Upper lobe of left lung (tissue), 6 donors: ENCODE measurements at places on chromosomes 1 and 21.

GRCh38 chr1:192235127-192235526, 76.9 kb downstream of the RGS18 start:
- no peak for DNase-seq

GRCh38 chr1:156422602-156423091, 53.6 kb downstream of the RHBG start:
- DNase-seq = no peak

- no peak for DNase-seq
Observed at GRCh38 chr1:154176337-154176736, 15.6 kb downstream of the TPM3 start.

DNA sequence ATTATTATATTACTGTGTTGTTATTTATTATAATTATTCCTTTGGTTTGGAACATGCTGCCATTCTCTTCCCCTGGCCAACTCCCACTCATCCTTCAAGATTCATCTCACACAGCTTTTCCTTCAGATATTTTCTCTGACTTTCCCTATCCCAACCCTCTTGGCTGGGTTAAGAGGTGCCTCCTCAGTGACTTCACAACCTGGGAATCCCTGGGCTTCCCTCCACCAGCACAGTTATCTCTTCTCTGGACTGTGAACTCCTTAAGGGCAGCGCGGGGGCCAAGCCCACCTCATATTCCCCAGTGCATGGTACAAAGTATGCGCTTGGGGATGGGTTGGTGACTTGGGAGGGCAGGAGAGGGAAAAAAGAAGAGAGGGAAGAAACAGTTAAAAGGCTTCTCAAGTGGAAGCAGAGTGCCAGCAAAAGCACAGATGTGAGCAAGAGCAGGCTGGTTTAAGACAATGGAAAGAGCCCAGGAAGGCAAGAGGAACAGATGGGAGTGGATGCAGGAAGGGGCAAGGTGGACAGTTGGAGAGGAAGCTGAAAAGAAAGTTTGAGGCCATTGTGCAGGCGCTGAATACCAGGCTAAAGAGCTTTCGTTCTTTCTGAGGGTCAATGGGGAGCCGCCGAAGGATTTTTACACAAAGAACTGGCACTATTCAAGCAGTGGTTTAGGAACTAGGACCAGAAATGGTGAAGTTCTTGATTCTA, 132.3 kb downstream of the BEND5 start:
- DNase-seq = no peak

- no peak for DNase-seq
Observed at GRCh38 chr1:173507847-173508209, 30.7 kb downstream of the PRDX6 start.

DNA sequence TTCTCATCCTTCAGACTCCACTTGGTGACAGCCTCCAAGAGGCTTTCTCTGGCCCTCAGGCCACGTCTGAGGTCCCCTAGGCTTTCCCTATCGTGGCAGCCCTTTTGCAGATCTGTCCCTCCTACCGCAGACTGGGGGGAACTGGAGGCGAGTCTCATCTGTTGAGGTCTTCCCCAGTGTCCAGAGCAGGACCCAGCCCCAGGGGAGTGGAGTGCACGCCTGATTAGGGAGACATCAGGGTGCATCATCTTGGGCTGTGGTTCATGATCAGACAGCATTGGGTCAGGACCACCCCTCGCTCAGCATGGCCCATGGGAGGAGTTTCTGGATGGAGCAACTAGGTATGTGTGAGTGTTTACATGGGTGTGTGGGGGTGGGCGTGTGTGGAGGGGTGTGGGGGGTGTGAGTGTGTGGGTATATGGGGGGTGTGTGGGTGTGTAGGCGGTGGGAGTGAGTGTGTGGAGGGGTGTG, 8.5 kb upstream of the MATN1 start:
- DNase-seq = no peak

GRCh38 chr1:27489501-27489972, 430 bp downstream of the WASF2 start:
- DNase-seq = no peak

DNA sequence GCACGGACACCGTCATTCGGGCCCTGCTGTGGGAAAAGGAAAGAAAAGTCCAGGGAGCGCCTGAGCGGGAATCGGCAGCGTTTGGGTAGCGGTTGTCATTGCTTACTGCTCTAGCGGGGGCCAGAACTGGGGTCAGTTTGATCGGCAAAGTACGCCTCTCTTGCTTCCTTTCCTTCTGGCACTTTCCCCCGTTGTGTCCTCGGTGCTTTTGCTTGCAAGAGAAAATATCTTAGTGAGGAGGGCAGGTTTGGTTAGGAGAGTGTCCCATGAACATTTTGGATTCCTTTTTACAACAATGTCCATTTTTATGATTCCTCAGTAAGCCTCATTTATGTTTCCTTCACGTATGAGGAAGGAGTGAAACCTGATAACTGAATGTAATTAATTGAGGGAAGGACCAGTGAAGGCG, 670 bp downstream of the ST3GAL3 start:
- DNase-seq = no peak

DNA sequence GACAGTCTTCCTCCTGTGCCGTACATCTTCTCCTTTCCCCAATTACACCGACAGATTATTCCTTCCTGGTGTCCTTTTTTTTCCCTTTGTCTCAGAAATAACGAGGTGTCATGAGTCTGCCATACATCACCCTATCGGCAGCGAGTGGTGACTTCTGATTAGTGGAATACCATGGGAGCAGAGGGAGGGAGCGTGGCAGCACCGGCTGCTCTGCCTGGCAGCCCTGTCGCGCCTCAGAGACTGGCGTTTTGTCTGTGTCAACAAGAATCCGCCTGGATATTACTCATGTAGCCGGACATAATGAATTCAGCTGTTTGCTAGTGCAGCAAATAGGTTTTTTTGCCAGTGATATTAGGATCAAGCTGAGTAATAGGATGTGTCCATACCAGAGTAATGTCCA, 51.8 kb downstream of the UTP25 start:
- no peak for DNase-seq

DNA sequence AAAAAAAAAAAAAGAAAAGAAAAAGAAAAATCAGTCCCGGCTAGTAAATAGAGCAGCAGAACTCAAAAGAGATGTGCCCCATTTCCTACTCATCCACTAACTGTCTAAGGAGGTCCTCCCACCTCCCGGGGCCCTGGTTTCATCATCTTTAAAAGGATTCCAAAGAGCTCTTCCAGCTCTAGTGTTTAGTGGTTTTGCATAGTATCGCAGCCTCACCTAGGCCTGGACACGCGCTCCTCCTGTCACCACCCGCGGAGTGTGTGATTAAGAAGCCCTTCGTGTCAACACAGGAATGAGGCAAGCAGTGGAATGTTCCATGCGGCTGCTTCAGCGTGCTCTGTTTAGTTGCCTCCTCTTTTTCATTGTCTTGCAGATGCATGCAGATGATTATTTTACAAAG, 49.0 kb downstream of the LBR start:
- DNase-seq = no peak

DNA sequence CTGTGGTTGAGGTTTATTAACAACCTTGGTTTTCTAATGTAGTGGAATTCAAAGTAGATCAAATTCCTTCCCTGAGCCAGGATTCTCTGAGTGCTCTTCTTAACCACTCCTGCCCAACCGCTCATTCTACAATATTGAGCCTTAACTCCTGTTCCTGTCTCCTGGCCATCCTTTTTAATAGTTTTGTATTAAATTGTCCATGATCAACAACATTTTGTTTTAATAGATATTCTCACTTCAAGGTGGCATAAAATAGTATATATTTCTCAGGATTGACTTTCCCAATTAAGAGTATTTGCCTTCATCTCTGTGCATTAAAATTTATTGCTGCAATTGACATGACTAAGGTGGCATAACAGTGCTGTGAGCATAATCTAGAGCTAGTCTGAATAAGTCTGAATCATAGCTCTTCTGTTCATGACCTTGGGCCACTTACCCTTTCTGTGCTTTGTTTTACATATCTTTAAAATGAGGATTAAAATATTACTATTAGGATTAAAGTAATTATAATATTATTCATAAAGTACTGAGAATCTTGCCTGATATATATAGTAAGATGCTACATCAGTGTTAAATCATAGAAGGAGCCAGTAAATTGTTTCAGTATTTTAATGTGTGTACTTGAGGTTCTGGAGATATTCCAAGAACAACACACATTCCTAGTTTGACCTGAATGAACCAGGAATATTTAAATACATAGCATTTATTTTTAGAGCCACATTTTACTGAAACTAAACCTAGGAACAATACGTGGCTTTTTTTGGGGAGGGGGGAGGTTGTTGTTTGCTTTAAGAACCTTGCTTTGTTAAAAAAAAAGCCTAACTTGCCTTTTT, 76.4 kb downstream of the ADGRL2 start:
- DNase-seq = no peak

DNA sequence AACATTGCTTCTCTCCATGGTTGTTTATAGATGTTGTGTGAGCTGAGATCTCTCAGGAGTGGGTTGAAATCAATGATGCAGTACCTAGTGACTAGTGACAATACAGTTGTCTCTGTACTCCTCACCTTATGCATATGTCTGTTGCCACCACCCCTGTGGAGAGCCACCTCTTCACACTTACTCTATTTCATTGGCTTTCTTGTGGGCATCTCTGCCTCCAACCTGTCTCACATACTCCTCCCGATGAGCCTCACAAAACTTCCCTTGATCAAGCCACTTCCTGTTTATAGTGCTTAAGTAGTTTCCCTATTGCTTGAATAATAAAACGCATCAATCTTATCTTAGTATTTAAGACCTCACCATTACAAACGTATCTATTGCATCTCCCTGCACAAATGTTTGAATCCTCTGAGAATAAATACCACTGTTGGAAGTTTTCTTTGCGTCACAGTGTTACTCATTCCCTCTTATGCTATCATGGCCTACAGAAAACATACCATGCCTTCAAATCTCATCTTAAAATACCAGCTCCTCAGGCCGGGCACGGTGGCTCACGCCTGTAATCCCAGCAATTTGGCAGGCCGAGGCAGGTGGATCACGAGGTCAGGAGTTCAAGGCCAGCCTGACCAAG, 54.7 kb upstream of the GREM2 start:
- no peak for DNase-seq

DNA sequence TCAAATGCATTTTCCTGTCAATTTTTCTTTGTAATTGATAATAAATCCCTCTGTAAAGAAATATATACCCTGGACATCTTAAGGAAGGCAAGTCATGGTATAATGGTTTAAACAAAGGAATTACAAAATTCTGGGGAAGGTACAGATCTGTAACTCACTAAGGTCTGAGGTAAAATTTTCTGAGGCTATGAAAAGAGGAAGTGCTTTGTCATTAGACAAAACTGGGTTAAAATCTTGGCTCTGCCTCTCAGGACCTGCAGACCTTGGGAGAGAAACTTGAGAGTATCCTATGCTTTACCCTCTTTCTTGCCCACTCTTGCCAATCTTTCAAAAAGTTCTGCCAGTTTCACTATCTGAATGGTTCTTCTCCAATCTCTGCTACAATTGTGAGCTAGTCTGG, 26.8 kb upstream of the BEND5 start:
- no peak for DNase-seq

- DNase-seq = peak; percentile 90
Observed at GRCh38 chr1:231420959-231421545, 1.0 kb downstream of the EGLN1 start.

DNA sequence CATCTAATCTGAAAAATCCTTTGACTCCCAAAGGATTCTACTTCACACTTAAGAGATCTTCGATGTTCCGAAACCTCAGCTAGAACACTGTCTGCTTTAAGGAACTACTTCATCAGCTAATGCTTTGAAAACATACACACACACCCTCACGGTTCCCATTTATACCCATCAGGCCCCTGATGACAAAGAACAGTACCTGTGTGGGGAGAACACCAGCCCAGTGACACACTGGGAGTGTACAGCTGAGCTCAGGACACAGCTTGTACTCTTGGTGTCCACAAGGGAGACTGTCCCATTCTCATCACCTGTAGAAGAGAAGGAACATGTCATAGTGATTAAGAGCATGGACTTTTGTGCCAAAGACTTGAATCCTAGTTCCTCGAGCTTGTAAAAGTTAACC, 6.6 kb downstream of the WDR77 start:
- no peak for DNase-seq

DNA sequence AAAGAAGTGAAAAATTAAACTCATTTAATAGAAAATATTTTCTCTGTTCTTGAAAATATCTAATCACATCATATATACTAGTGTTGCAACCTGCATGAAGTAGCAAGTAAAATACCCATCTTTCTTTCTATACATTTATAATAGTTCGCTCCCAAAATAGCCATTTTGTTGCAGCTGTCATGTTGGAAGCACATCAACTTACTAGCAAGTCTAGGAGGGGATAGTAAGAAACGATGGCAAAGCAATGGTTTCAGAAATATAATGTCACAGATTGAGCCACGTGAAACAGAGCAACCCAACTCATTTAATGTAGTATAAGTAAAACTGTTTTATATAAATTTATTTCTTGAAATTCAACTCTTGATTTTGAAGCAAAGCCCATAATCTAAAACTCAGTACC, 521.8 kb downstream of the LRRIQ3 start:
- DNase-seq = no peak

- DNase-seq = no peak
Observed at GRCh38 chr1:169894424-169895145, 889 bp upstream of the SCYL3 start.

- DNase-seq = no peak
Observed at GRCh38 chr1:153929426-153929825, 6.7 kb upstream of the GATAD2B start.

DNA sequence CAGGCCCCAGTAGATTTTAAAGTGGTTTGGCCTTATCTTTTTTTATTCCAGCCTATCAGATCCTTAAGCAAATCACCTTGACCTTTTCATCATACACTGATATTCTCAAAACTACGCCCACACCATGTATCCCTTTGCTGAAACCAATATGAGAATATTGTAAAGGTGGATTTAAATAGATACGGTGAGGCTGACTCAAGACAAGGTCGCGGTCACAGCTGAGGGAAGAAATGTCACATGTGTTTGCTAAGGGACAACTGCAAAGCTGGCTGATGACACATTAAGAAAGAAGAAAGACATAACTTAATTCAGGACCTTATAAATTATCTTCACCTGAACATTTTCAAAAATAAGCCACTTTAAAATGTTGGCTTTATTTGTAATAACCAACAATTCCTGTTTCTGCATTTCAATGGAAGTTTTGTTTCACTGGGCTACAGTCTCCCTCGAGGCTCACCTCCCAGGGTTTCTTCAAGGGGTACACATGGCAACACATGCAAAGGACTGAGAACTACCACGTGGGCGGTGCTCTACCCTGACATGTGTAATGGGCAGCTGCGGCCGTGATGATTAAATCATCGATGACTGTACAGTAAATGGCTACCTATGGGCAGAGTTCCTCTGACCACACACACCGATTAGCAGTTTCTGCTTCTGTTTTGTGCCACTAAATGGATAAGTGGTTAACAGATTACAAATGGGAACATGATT, 189.5 kb downstream of the SIPA1L2 start:
- DNase-seq = no peak

GRCh38 chr1:29549001-29549400, 312.7 kb downstream of the PTPRU start:
- DNase-seq = no peak

- DNase-seq = no peak
Observed at GRCh38 chr1:241934201-241934848, 23.2 kb upstream of the BECN2 start.

- no peak for DNase-seq
Observed at GRCh38 chr1:2845869-2846268, 44.4 kb upstream of the TTC34 start.
